ENCODE measurements at places on chromosomes 2 and 18.

DNA sequence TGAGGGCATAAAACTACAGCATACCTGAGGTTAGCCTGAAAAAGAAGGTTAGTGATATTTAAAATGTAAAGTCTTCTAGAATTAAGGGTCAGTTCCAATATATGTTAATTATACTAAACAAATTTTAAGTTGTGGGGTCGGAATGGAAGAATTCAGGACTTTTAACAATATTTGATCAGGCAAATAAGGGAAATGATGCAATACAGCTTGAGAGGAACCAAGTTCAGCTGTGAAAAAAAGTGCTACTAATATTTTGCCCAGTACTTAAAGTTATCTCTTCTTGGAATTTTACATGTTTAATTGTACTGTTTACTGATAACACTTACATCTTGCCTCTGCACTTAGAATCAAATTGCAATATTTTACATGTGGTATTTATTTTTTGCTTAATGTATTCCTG, 345.5 kb upstream of the CWC22 start:
- DNase-seq: no peak

DNA sequence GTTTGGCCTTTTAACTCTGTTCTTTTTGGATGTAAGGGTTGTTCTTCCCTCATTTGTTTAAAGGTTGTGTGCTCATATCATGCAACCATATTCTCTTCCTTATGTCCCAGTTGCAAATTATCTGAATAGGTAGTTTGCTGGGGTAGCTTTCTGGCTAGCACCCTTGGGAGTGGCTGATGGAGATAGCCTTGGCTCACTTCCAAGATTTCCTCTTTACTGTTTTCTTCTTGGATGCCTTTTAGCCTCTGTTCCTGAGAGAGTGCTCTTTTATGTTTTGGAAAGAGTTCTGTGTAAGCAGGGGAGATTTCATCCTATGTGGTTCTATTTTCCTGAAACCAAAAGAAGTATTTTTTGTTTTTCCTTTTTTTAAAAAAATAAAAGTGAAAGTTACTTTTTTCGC, 25.4 kb downstream of the USP14 start:
- peak; percentile 0 for DNase-seq

- DNase-seq: no peak
These were observed 62.3 kb upstream of the ZFP36L2 start for GRCh38 chr2:43288417-43289305.

DNA sequence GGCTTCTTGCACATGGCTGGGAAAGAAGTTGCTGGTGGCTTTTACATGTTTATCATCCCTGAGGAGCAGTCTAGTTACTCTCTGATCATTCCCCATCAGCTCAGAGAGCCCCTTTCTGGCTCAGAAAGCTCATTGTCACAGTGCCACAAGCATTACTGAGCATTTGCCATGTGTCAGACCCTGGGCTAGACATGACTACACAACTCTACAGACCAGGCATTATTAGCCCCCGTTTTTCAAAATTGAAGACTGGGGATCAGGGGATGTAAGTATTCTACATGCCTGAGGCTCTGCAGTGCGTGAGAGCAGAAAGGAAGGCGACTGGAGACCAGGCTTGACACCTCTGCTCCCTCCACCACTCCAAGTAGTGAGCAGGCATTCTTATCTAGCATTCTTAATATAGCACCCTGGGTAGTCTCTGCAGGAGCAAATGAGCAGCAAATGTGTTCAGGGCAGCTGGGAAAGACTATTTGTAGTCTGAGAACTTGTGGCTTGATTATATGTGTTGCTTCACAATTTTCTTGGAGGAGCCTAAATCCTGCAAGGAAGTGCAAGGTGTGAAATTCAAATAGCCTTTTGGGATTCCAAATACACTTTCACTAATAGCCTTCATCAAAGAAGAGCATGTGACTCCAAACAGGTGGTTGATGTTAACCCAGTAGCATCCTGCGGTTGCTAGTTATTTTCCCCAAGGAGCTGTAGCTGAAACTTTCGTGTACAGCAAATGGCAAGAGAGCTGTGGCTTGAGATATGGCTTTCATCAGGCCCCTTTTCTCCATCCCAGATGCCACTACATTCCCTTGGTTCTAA, 143.2 kb downstream of the DDX1 start:
- no peak for DNase-seq

- DNase-seq: no peak
These were observed 34.4 kb upstream of the DARS1 start for GRCh38 chr2:136019825-136020224.

- DNase-seq: no peak
These were observed 50.3 kb downstream of the CCBE1 start for GRCh38 chr18:59646963-59647307.

DNA sequence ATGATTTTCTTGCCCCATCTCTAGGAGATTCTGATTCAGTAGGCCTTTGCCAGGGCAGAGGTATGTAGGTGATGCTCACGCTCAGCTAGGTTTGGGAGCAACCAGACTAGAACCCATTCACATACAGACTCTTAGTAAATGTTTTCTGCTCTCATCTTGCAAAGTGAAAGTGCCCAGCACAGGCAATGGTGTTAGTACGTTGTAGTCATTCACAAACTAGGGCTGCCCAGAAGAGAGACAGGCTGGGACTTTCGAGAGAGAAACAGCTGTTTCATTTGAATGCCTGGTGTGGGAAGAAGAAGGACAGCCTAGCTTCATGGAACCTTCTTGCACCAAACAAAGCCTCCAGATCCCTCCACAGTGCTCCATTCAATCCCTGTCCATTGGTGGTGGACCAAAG, 19.4 kb downstream of the DDX18 start:
- no peak for DNase-seq

- no peak for DNase-seq
These were observed 141.3 kb upstream of the AGAP1 start for GRCh38 chr2:235352541-235352940.

GRCh38 chr18:7723558-7723957, 156.4 kb downstream of the PTPRM start:
- no peak for DNase-seq

- no peak for DNase-seq
These were observed 124.8 kb downstream of the DYM start for GRCh38 chr18:49335677-49336076.

DNA sequence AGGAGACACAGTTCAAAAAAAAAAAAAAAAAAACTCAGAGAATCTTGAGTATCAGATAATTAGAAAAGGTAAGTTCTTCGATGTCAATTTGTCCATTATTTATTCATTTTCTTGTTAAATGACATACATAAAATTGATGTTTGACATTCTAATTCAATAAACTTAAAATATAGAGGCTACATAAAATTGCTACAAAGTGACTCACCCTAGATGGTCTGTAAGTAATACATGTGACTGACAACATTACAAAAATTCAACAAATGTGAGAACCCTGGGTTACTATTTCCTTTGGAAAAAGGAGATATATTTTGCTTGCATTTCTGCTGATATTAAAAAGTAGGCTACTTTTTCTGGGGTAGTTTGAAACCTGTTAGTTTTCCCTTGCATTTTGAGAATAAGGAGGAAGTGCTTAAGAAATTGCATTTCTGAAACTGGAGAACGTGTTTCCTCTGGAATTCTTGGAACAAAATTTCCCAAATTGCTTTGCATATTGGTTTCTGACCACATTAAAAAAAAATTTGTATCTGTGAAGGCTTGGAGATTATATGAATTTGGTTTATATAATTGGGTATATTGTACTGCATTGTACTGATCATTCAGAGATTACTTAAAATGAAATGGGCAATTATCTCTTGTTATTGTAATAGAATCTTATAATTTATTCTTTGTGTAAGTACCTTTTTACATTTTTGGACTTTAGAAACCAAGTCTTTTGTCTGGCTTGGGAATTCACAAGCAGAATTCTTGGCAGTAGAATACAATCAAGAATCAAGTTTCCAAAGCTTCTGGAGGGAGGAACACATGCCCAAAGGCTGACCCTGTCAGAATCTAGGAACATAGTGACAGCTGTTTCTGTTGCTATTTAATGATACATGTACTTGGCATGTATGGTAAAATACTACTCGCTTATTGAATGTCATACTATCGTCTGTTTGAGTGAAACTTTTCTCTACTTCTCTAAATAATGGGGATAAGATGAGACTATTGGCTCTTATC, 106.1 kb downstream of the DSEL start:
- no peak for DNase-seq

DNA sequence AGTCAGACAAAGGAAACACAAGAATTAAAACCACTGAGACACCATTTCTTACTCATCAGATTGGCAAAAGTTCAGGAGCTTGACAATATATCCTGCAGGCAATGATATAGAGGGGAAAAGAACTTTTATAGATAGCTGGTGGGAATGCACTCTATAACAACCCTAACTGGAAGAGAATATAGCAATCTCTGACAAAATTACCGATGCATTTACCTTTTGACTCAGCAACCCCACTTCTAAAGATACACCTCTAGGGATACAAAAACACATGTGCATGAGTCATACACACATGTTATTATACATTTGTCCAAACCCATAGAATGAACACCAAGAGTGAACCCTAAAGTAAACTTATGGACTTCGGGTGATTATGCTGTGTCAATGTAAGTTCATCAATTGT, 79.4 kb upstream of the SRD5A2 start:
- DNase-seq: no peak

DNA sequence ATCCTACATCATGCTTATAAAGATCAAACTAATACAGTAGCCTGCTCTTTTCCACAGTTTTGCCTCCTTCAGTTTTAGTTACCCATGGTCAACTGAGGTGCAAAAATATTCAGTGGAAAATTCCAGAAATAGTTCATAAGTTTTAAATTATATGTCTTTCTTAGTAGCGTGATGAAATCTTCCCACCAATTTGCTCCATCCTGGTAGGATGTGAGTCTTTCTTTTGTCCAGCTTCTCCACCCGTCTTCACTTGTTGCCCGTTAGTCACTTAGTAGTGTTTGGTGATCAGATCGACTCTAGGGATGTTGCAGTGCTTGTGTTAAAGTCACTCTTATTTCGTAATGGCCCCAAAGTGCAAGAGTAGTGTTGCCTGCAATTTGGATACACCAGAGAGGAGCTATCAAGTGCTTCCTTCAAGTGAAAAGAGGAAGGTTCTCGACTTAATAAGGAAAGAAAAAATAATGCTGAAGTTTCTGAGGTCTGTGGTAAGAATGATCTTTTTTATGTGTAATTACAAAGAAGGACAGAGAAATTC, 57.0 kb downstream of the CEP192 start:
- no peak for DNase-seq

- DNase-seq: no peak
These were observed 76.3 kb upstream of the GALNT5 start for GRCh38 chr2:157181234-157181633.

DNA sequence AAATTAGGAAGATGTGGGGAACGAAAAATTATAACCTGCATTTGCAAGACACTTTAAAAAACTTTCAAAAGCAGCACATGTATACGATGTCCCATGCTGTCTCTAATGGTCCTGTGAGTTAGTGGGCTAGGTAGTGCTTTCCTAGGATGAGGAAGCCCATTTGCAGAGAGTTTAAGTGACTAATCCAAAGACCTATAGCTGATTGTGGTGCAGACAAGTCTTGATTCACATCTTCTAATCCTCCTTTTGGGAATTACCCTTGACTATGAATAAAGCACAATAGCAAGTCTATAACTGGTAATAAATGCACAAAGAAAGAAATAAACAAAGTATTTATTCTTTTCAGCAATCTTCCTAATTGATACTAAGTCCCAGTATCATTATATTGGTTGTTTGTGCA, 234.6 kb upstream of the FANCL start:
- DNase-seq: no peak

DNA sequence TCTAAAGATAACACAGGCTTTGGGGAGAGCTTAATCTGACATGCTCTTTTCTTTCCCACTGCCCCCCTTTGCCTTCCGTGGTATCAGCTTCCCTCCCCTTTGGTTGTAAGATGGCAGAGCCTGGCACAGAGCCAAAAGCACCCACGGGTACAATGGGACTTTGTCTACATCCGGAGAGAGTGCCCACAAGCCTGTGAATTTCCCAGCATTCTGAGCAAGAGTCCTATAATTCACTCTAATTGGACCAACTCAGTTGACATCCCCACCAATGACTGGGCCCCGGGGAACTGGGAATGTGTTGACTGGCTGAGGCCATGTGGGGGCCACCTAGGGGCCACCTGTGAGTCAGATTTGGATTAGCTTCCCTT, 20.1 kb upstream of the C2orf72 start:
- DNase-seq: no peak

DNA sequence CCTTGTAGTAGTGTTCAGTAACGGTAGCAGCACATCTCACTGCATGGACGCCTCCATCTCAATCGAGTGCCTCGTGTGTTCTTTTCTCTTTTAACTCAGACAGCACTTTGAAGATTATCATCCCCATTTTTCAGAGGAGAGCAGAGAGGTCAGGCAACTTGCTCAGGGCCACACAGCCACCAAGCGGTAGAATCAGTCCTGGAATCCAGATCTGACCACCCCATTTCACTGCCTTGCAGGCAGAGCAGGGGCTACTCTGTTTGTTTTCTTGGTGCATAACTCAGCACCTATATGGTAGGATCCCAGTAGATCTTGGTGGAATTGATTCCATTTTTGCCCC, 129.5 kb downstream of the SMAD7 start:
- no peak for DNase-seq

GRCh38 chr2:151478011-151478410, 68.3 kb downstream of the RIF1 start:
- DNase-seq: no peak

- no peak for DNase-seq
These were observed 342.8 kb downstream of the EIPR1 start for GRCh38 chr2:3034856-3035255.

DNA sequence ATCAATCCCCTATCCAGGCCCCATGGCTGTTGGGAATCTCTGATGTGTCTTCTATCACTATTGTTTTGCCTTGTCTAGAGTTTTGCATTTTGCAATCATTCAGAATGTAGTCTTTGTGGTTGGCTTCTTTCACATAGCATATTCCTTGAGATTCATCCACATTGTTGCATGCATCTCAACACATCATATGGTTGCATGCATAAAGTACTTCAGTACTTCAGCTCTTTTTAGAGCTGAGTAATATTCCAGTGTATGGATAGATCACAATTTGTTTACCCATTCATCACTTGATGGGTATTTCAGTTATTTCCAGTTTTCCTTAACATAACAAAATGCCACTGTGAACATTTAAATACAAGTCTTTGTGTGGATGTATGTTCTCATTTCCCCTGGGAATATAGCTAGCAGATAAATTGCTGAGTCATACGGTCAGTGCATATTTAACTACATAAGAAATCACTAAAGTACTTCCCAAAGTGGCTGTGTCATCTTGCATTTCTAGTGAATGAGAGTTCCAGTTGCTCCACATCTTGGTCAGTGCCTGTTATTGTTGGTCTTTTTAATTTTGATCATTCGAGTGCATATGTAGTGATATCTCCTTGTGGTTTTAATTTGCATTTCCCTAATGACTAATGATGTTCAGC, 138.8 kb downstream of the BCL11A start:
- no peak for DNase-seq

- DNase-seq: no peak
These were observed 265.4 kb upstream of the TFPI start for GRCh38 chr2:187819624-187820023.

GRCh38 chr2:120861191-120861575, 125.5 kb downstream of the GLI2 start:
- no peak for DNase-seq

GRCh38 chr2:41863062-41863461, 184.8 kb upstream of the PKDCC start:
- DNase-seq: no peak

GRCh38 chr18:10971717-10972116, 177.7 kb downstream of the PIEZO2 start:
- DNase-seq: no peak
